ENCODE measurements at places on chromosomes 1 and 21.

- no peak for DNase-seq
These were observed 10.3 kb upstream of the SPRR2B start for GRCh38 chr1:153081736-153082135.

DNA sequence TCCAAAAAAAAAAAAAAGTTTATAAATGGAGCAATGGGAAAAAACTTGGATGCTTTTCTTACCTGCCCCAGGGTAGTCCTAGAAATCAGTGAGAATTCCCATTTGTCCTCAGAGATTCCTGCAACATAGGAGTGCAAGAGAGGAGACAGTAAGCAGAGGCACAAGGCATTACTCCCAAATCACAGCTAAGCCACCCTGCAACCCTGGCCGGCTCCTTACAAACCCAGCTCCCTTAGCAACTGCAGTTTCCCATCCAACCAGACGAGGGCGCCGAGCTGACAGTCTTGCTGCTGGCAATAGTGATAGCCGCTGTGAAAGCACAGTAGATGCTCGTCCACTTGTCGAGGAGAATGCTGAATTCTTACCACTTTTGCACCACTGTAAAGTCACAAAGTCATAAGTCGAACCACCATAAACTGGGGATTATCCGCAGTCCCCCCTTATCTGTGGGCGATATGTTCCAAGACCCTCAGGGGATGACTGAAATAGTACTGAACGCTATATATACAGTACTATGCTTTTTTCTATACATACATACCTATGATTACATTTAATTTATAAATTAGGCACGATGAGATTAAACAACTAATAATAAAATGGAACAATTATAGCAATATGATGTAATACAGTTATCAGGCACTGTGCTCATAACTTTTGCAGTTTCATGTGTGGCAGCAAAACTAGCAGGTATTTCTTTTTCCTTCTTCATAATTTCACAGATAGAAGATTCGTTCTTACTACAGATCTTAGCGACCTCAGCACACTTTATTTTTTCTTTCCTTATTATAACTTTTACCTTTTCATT is 6.0 kb upstream of the PITHD1 start:
- DNase-seq, result peak; percentile 73

DNA sequence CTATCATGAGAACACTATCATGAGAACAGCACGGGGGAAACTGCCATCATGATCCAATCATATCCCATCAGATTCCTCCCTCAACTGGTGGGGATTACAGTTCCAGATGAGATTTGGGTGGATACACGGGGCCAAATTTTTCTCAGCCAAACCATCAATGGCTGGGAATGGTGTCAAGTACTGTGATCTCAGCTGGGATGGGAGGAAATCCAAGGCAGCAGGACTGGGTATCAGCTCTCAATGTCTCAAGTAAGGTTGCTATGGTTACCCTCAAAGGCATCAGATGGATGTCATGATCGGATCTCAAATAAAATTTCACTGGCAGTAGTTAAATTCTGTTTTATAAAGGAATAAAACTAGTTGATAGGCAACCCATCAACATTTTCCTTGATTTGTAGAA is 399.0 kb downstream of the KCNT2 start:
- DNase-seq, result no peak

GRCh38 chr1:203929741-203930309 is 68.4 kb downstream of the SNRPE start:
- DNase-seq, result no peak

- no peak for DNase-seq
These were observed 18.2 kb upstream of the TCEA3 start for GRCh38 chr1:23442751-23443150.

GRCh38 chr1:145955436-145955835 is 2.4 kb downstream of the LIX1L start:
- no peak for DNase-seq

DNA sequence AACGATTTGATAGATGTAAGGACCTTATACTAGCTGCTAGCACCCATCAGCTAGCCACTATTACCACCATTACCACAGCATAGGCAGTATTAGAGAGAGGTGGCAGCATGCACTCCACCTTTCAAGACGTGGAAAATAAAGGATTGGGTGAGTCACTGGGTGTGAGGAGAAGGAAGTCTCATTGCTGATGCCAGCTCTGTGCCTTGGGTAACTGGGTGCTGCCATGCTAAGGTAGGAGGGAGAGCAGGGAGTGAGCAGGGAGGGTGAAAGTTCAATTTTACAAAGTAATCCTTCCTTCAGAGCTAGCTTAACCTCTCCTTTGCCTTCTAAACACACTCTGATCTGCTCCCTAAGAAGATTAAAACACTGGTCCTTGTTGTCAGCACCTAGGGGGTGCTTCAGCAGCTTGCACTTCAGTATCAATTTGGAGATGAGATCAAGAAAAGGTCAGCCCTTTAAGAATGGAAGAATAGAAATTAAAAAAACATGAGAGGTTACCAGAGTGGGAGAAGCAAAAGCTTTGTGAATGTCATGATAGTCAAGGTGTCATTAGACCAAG is 1.8 kb upstream of the LIN9 start:
- DNase-seq, result no peak

DNA sequence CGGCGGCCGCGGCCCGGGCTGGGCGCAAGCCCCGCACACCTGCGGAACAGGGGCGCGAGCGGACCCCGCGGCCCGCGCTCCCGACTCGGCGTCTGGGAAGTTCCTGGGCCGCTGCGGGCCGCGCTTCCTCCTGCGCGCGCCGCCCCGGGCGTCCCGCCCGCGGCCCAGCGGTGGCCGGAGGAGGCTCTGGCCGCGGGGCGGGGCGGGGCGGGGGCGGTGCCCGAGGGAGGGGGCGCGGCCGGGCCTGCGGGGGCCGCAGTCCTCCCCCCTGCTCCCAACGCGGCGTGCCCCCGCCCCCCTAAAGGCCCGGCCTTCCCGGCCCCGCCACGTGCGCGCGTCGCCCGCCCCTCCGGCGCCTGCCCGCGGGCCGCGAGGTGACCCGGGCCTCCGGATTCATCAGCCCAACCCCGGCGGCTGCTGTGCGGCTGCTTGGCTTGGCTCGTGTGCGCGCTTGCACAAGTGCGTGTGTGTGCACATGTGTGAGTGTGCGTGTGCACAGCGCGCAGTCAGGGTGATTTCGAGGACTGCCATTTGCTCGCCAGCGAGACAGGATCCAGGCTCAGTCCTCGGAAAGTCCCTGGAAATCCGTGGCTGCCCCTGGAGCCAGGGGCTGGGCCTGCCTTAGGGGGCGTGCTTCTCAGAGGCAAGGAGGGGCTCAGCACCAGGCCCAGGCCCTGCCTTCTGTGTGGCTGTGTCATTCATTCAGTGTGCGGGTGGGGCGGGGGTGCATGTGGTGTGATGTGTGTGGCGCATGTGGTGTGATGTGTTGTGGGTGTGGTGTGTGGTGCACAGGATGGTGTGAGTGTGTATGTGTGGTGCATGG is at the start of gene C2CD2:
TSS of gene C2CD2 (minus strand) at position 188 of the 823 bp plus-strand sequence. CDS start 370 bp downstream, outside the sequence.
- DNase-seq, result no peak

GRCh38 chr1:231107600-231108326 is 54.1 kb upstream of the TRIM67 start:
- DNase-seq, result no peak

- no peak for DNase-seq
These were observed 80.2 kb downstream of the SLC45A1 start for GRCh38 chr1:8398086-8398485.

DNA sequence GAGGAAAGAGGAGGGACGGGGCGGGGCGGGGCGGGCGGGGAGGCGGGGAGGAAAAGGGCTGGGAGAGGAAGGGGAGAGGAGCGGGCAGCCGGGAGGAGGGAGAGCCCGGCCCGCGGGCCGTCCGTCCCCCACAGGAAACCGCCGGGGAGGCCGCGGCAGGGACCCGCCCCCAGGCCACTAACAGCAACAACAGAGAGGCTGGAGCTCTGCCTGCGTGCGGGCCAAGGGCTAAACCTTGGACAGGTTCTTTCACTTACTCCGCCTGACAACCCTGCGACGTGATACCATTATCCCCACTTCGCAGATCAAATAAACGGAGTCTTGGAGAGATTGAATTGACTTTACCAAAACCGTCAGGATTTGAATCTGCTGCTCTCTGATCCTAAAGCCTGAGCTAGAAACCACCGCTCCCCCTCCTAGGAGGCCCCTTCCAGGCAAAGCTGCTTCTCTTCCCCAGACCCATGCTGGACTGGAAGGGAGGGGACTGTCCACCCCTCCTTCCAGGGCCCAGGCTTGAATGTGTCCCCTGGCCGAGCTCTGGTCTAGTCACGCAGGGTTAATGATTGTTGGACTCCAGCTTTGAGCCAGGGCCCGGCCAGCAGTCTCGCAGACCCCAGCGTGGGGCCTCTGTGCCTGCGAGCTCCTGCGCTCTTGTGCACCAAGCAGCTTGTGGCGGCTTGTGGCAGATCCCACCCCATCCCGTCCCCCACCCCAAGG is at the start of gene EVA1B:
TSS of gene EVA1B (minus strand) at position 10 of the 717 bp plus-strand sequence. CDS start 608 bp downstream, outside the sequence.
- peak; percentile 19 for DNase-seq

DNA sequence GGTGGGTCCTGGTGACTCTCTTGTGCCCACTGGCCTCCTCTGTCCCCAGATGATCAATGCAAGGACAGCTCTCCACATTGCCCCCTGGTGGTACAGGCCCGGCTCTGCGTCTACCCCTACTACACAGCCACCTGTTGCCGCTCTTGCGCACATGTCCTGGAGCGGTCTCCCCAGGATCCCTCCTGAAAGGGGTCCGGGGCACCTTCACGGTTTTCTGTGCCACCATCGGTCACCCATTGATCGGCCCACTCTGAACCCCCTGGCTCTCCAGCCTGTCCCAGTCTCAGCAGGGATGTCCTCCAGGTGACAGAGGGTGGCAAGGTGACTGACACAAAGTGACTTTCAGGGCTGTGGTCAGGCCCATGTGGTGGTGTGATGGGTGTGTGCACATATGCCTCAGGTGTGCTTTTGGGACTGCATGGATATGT is 10.8 kb downstream of the ADAMTSL4 start:
- peak; percentile 42 for DNase-seq

DNA sequence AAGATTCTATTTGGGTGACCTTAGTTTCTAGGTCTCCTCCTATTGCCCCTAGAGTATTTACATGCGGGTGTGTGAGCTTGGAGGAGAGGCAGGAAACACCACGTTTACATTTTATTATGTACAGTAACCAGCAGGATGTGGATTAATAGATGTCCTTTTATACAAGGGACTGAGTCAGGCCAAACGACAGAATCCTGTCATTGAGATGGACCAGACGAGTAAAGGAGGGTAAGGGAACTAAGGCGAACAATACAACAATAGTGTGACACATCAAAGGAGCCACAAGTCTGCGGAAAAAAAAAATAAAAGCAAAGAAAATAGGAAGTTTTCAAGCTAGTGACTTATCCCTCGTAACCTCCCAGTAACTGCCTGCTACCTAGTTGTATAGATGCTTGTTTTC is 151.1 kb downstream of the GABPA start:
- no peak for DNase-seq

DNA sequence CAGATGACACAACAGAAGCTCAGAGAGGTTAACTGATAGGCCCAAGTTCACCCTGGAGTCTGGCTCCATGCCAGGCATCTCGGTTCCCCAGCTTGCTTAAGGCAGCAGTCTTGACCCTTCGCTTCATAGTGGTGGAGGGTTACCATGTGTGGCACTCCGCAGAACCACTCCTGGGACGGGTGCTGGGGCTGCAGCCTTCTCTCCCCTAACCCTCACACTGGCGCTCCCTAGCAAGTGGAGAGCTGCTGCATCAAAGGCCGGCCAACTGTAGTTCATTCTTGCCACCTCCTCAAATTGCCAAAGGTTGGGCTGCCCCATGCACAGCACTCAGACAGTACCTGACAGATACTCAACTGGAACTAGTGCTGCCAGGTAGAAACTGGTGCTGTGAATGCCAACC is 70.2 kb upstream of the KCND3 start:
- no peak for DNase-seq

DNA sequence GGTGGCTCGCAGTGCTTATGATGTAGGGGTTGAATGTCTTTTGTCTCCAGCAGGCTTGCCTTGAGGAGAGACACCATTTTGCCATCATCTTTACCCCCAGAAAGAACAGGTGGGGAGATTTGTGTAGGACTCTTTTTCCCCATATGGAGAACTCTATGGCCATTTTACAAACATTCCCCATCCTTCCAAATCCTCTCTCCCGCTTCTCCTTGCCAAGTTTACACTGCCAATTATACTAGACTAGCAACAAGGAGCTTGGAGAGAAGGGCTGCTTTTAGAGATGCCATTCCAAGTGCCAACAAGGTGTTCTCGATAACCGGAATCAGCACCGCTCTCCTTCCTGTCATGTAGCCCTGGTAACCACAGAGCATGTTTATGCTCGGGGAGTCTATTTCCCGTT is 233.1 kb downstream of the CAMTA1 start:
- no peak for DNase-seq

DNA sequence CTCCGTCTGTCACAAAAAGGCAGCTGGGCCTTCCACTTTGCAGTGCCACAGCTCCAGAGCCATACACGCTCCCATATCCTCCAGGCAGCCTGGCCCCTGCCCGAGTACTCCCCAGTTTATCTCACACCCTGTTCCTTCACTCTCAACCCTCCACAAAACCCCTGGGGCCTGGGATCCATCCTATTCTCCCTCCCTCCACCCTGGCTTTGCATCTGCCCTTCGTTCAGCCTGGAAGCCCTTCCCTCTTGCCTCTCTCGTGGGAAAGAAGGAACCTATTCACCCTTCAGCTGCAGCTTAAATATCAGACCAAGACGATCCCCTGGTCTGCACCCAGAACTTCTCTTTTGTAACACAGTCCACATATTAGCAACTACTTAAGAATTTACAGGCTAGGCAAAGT is 56.7 kb downstream of the CAMK2N1 start:
- DNase-seq, result no peak

DNA sequence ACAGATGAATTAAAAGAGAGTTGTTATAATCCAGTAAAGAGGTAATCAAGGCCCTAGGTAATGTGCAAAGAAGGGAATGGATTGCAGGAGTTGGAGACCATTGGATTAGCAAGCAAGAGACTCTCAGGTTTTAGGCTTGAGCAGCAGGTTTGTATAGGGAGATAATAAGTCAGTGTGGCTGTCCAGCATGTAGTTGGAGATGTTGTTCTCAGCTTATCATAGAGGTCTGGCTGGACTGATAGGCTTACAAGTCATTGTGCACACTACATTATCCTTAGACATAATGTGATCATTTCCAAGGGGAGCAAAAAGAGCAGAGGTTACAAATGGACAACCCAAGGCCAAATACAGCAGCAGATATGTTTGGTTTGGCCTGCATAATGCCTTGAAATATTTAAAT is 45.9 kb upstream of the SAMD13 start:
- DNase-seq, result no peak

DNA sequence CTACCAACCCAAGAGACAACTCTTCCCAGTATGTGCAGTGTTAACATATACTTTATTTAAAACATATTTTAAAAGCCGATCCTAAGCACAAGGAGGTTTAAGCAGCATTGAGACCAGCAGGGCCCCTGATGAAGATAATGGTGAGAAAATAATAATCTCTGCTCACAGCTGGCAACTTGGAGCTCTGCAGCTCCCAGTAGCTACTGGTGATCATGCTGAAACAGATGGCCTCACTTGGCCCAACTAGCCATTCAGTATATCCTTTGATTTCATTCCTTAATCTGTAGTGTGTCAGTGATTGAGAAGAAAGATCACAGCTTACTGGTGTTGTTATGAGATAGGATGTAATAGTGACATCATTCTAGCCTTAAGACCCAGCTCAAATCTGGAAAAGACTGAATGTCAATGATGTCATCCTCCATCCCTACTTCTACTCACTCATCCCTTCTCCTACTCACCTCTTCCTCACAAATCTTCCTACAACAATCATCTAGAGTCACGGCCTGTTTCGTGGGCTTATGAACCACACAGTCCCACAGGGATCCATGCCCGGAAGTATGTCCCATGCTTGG is 817.9 kb downstream of the PLA2G4A start:
- no peak for DNase-seq

- DNase-seq, result no peak
These were observed 59.6 kb downstream of the VPS26C start for GRCh38 chr21:37207441-37208009.
